ENCODE measurements at places on chromosomes 13 and 19. TPM values are rescaled to one million over a fixed set of nuclear protein-coding genes. Genes with fewer than 3 reads are reported as not detected.

NLRP5 gene
- total RNA-seq: not detected

HIPK4 gene
- total RNA-seq: not detected

ZNF177 gene
- 1.7 TPM for total RNA-seq

OLFM4 gene
- not detected for total RNA-seq

MARK4 gene
- total RNA-seq: 24.3 TPM

CEACAM3 gene
- total RNA-seq: not detected

NXNL1 gene
- total RNA-seq: not detected

ICAM3 gene
- total RNA-seq: 191 TPM

DNA sequence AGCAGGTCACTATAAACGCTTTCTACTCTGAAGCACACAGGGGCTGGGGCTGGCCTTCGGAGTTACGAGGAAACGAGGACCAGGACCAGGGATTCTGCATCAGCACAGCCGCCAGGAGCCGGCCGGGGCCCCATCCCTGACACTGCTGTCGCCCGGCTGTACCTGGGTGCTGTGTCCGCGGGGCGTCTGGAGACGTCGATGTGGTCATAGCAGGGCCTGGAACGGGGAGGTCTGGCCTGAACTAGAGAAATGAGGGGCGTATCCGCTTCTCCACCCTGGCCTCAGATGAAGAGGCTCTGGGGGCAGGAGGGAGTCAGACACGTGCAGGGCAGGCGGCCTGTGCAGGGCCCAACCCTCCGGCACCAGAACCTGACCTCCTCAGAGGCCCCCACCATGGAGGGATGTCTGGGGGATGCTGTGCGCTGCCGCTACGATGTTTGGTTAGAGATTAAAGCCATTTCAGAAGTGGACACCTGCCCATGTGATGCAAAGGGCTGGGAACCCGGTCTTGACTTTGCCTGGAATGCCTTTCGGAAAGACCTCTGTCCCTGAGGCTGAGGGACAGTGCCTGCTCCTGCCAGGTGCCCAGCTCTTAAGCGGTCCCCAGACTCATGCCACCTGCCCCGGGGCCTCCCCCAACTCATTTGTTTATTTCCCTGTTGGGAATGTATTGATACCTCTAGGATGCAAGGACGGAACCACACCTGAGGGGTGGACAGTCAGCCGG is 21.4 kb downstream of the GAS6 start:
- no peak for DNase-seq

- peak; percentile 39 for DNase-seq
Measured at GRCh38 chr19:48639483-48640375, 2.5 kb upstream of the DBP start.

GRCh38 chr13:34277936-34278335 is 460.0 kb downstream of the RFC3 start:
- DNase-seq: no peak

GRCh38 chr19:44573183-44573582 is 40.2 kb upstream of the IGSF23 start:
- no peak for DNase-seq

DNA sequence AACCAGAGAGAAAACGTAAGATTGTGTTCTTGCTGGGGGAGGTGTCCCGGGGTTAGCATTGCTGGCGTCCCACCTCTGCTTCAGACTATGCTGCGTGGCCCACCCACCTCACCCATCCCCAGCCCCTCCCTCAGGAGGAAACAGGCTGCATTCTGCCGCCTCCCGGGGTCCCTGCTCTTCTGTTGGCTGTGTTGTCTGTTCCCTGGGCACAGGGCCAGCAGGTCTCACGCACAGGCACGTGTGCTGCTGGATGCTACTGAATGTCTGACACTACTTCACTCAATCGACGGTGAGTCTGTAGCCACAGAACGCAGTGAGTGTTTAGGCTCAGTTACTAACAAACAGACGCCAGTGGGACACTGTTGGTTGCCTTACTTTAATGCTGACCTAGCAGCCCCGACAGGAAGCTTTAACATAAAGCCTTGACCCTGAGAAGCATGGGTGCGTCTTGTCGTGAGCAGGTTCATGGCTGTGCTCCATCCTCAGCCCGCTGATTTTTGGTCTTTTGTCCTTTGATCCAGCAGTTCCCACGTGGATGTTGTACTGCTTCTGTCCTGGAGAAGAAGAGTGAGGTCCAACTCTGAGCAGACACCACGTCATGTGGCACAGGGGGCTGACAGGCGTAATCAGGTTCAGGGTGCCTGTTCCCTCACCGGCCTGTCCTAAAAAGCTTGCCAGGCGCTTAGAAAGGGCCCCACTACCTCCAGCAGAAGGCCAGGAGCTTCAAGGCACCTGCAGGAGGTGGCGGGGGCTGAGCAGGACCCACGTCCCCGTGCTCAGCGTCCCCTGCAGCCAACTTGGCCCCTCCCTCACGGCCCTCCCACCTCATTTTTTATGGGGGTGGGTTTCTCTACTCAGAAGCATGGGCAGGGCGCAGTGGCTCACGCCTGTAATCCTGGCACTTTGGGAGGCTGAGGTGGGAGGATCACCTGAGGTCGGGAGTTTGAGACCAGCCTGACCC is 26.0 kb downstream of the NAXD start:
- DNase-seq: no peak

DNA sequence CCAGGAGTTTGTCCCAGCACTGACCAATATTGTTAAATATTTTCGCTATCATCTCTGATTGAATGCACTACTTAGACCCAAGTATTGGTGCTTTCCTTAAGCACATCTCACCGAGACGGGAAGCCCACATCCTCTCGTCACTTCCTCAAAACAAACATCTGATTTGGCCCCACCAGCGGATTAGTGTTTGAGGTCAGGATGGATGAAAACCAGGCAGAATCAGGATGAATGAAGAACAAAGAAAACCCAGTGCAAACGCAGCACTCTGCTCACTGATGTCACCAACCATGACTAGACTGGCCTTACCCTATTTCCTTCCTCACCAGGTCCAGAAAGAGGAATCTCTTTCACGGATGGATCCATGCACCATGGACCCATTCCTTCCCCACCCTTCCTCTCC is 6.0 kb downstream of the PLAUR start:
- DNase-seq: peak; percentile 88

DNA sequence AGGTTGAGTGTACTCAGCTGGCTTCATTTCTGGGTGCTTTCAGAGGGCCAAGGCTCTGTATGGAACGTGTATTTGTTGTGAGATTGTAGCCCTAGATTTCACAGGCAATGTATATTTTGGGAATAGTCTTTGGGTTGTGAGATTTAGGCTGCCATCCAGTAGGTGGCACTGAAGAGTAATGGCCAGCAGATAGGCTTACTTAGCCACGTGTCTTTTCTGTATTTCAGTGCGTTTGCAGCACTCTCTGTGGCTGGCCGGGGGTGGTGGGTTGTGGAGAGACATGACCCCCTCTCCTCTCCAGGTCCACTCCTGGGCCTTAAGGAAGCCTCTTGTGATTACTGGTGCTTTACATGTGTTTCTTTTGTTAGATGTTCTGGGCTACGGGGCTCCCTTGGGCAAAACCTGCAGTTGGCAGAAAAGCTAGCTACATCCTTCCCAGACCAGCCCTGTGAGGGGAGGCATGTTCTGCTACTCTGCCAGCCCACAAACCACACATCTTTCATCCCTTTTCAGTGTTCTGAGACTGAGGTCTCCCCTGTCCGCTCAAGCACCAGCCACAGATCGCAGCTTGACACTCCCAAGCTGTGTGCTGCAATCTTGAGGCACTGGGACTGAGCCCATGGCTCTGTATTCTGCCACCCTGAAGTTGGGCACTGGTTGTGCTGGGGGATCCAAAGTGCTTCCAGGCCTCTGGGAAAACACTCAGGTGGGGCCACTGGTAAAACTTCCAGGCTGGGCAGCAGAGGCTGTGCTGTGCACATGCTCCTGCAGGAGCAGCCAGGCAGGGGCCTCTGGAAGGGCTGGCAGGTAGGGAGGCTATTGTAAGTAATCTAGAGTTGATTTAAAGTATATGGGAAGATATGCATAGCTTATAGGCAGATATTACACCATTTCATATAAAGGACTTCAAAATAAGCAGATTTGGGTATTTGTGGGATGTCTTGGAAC is 1096.8 kb upstream of the PCDH20 start:
- no peak for DNase-seq

- DNase-seq: peak; percentile 61
Measured at GRCh38 chr19:4380254-4380727, 20.1 kb downstream of the SH3GL1 start.

- DNase-seq: no peak
Measured at GRCh38 chr13:94382517-94382916, 97.0 kb downstream of the DCT start.

DNA sequence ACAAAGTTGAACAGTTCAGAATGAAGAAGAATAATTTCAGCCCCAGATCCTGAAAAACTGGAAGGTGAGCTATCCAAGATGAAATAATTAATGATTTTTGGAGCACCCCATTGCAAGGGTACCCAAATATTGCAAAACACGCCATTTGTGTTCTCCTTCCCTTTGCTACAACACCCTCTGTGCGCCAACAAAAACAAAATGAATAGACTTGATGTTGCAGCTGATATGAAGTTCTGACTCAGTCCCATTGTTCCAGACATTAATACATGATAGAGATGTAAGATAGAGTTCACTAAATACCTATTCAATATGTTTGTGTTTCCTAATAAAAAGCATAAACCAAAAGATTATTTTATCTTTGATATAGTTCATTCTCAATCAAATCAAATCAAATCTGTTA is 287.5 kb upstream of the SOX21 start:
- DNase-seq: no peak

GRCh38 chr13:71593566-71593965 is 273.4 kb downstream of the DACH1 start:
- no peak for DNase-seq

- DNase-seq: peak; percentile 97
Measured at GRCh38 chr19:43474986-43475705, 9.7 kb upstream of the LYPD3 start.

DNA sequence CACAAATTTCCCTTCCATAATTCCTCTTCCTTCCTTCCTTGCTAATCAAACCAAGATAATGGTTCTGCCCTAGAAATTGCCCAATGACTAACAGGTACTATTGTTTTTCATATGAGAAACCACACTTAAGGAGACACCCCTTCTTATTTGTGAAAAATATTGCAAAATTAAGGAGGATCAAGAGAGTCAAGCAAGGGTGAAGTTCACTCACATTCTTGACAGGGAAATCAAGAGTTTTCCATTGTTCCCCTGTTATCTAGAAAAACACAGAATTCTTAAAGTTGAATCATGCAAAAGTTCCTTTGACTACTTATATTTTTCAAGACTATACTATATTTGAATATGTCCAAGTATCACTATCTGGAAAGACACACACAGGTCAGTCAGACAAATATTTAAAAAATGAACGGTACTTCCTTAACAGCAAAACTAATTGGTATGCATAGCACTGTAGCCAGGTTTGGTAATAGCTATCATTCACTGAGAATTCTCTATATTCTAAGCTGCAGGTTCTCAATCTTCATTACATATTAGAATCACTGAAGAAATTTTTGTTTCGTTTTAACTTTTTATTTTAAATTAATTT is 897.2 kb downstream of the DIAPH3 start:
- DNase-seq: no peak

DNA sequence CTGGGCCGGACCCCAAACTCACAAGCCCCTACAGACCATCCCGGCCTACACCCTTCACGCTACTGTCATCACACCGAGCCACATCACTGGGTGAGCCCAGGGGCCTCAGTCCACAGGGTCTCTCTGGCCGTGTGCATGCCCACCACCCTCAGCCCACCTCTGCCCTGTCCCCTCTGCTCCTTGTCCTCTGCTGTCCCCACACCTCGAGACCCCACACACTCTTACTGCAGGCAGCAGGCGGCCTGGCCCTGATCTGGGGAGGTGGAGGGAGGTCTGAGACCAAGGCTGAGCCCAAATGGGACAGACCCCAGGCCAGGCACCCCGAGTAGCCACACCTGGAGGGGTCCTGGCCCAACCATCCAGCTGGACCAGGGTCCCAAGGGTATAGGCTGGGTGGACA is 35.2 kb downstream of the PEPD start:
- no peak for DNase-seq

DNA sequence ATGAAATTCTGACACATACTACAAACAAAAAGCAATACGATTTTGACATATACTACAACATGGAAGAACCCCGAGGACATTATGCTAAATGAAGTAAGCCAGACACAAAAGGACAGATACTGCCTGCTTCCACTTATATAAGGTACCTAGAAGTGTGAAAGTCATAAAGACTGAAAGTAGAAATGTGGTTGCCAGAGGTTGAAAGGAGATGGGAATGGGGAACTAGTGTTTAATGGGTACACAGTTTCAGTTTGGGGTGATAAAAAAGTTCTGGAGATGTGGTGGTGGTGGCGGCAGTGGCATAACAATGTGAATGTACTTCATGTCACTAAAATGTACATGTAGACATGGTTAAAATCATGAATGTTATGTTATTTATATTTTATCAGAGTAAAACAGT is 12.1 kb upstream of the NDFIP2 start:
- no peak for DNase-seq

- DNase-seq: no peak
Measured at GRCh38 chr19:44644402-44645016, 799 bp downstream of the PVR start.

DNA sequence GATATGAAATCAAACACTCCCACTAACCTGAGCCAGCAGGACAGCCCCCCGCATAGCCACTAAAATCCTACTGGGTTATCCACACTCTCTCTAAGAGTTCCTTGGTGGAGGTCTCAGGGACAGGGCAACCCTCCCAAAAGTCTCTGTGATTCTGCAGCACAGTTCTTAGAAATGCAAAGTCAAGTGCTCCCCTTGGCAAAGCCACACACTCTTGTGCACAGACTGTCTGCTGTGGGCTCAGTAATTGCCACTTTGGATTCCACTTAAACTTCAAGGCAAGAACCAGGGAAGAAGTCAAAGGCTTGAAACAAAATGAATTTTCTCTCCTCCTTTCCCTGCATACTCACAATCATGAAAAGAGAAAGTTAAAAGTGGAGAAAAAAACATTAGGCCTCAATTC is 61.5 kb downstream of the DOCK9 start:
- DNase-seq: no peak

Data from CD4-positive, alpha-beta memory T cell (primary cell).